ENCODE measurements at places on chromosomes 2 and 18.

GRCh38 chr2:20317690-20318089 is 33.0 kb downstream of the PUM2 start:
- DNase-seq, result no peak

DNA sequence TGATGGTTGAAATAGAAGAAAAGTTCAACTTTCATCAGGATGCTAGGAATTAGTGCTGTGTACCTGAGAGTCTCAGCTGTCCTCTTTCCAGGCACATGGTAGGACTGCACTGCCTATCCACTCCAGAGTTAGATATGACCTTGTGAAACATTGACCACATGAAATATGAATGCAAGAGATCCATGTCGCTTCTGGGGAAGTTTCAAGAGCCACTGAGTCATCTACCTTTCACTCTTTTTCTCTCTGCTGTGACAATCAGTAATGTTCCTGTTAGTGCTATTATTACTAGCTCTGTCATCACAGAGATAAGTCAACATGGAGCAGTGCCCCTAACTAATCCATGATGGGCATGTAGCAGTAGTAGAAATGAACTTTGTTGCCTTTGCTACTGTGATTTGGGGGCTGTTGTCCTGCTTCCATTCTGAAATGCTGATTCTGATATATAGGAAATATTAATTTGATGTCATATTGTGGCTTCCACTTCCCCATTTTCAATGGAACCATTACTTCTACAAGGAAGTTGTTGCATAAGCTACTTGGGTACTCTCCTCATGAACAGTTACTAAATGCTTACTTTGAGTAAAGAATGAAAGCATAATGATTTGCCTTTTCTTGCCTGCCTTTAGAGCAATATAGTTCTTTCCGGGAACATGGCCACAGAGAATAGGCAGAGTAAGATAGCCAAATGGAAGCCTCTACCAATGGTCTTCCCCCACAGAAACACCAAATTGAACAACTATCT is 192.8 kb upstream of the ZNF521 start:
- DNase-seq, result no peak

DNA sequence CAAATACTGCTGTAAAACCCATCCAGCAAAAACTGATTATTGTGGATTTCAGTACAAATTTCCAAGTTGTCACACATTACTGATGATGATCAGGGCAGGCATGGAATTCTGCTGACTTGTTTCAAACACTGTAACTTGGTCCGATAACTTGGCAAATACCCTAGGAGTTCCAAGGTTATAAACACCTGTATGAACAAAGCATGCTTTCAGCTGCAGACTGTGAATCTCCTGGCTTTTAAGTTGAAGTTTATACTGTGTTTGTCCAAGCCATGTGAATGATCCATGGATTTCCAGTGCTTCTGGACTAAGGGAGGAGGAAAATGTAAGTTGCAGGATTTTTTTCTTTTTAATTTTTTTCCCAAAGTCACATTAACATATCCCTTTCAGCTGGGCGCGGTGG is 70.0 kb upstream of the SLC25A52 start:
- DNase-seq, result no peak

- DNase-seq, result no peak
Measured at GRCh38 chr2:25373269-25373981, 31.7 kb upstream of the DNMT3A start.

- DNase-seq, result no peak
Measured at GRCh38 chr2:26487192-26487591, 9.3 kb upstream of the OTOF start.

DNA sequence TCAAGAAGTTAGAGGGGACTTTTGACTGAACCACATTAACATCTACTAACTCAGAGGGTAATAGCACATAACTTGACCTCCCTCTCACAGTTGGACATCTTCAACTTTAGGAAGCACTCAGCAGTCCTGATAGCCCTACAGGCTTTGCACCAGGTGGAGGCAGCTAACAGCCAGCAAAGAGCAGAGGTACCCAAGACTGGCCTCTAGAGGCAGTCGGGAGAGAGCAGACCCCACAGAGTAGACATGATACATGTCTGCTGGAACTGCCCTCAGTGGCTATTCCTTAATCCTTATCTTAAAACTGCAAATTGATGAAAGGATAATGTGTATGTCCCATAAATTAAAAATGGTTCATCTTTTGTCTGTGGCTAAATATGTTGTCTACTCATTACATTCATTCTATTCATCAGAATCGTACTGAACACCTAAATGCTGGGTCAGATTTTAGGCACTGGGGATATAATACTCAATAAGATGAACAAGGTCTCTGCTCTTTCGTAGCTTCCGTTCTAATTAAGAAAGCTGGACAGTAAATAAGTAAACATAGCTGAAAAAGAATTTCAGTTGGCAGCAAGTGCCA is 49.8 kb downstream of the CAB39 start:
- no peak for DNase-seq

GRCh38 chr2:62724886-62725711 is 19.6 kb downstream of the EHBP1 start:
- DNase-seq, result no peak

- peak; percentile 11 for DNase-seq
Measured at GRCh38 chr2:230714136-230714480, 1.5 kb downstream of the CAB39 start.

DNA sequence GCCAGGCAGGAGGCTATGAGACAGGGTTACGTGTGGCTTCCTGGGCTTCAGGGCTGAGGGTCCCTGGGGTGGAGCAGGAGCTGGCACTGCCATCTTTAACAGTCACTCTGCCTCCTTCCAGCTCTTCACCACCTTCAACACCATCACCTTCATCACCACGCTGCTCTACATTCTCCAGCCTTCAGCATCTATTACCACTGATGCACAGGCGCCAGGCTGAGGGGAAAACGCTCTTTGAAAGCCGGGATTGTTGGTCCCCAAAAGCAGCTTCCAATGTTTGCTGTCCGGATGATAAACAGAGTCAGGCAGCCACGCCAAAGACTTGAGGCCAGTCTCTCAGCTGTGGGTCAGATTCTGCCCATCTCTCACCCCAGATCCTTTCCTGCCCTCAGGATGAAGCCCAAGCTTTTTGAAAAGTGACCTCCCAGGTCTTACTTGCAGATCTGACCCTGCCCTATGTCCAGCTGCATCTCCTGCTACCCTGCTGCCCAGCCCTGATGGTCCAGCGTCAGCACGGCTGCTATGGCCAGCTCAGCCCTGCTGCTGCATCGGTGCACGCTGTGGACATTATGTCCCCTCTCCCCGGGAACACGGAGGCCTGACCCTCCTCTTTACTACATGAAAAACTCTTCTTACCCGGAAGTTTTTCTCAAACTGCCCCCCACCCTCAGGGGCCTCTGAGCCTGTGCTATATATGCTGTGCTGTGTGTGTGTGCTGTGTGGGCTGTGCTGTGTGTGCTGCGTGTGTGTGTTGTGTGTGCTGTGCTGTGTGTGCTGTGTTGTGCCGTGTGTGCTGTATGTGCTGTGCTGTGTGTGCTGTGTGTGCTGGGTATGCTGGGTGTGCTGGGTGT is 31.2 kb upstream of the MAL start:
- no peak for DNase-seq

- DNase-seq, result no peak
Measured at GRCh38 chr2:187774551-187775071, 220.4 kb upstream of the TFPI start.

GRCh38 chr2:111100765-111101162 is 19.9 kb upstream of the BCL2L11 start:
- no peak for DNase-seq

- no peak for DNase-seq
Measured at GRCh38 chr2:192155511-192156118, 39.1 kb downstream of the TMEFF2 start.

GRCh38 chr2:160429248-160430000 is 64.2 kb downstream of the RBMS1 start:
- DNase-seq, result no peak

- no peak for DNase-seq
Measured at GRCh38 chr2:239553376-239554000, 152.7 kb upstream of the HDAC4 start.

GRCh38 chr2:201858281-201859184 is 52.2 kb downstream of the CDK15 start:
- no peak for DNase-seq

DNA sequence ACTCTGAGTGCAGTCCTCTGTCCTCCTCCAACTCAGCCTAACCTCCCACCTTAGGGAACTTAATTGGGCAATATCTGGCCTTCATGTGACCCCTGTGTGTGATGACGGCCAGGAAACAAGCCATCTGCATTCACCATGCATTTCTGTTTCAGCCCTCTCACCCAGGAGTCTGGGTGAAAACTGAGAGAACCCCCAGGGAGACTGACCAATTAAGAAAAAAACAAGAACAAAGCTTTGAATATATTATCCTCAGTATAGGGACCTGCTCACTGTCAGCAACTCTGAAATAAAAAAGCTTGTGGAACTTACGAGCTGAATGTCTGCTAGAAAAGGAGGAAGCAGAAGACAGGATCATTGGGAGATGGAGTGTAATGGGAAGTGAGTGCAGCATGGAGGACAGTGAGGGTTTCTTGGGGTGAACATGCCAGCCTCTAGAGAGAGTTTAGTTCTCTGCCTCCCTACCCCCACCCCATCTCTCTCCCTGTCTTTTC is 9.5 kb downstream of the MAPRE2 start:
- no peak for DNase-seq

DNA sequence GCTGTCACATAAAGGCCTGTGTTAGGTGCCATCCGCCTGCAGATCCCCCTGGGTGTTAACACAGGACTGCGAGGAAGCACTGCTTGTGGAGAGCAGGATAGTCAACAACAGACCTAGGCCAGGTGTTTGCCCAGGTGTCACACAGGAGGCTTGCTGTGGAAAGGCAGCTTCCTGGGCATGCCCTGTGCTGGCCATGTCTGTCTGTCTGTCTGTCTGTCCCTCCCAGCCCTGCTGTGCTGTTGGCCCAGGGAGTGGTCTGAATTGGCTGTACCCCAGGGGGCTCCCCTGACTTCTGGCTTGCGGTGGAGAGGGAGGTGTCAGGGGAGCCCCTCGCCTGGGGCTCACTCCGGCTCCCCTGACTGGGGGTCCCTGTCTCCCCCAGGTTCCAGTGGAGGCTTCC is 53.2 kb downstream of the SH3BP4 start:
- DNase-seq, result no peak

GRCh38 chr18:10497206-10497749 is 28.5 kb upstream of the NAPG start:
- DNase-seq, result no peak

All from activated T-helper 1 cell treated with Interleukin-2 at 50 U/mL for 16 hours (primary cell).